Colonic mucosa (tissue), 4 donors: ENCODE measurements at places on chromosomes 5 and 9. TPM values are rescaled to one million over a fixed set of nuclear protein-coding genes. Genes with fewer than 3 reads are reported as not detected.
A peak's percentile ranks its signal among the peaks of the same experiment; 100 is the strongest.

DNA sequence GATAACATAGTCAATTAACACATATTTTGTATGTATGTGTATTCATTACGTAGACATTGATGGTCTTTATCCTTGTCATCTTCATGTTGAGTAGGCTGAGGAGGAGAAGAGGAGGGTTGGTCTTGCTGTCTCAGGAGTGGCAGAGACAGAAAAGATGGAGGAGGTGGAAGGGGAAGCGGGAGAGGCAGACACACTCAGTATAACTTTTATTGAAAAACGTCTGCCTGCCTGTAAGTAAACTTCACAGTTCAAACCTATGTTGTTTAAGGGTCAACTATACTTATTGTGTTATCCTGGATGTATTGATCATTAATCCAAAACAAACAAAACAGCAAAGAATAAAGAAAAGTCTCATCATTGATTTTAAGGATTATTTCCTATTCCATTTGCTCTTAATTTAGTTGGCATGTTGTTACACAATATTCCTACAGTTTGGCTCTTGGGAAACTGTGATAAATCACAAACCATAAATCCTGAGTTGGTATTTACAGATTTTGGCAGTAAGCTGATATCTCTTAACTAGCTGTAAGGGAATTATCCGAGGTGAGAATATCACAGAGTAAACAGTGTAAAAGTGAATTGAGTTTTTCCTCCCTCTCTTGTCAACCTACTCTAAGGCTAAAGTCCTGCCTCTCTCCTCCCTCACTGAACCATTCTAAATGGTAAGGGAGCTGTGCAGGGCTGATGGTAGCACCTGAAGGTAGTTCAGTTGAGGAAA, 487.2 kb downstream of the SPATA31D1 start:
- no peak overlapping the region for H3K27ac ChIP-seq
- H3K36me3 ChIP-seq: no peaks in the 10 kb centered on the region
- H3K4me1 ChIP-seq: no peaks in the 10 kb centered on the region
- no peaks in the 10 kb centered on the region for H3K27me3 ChIP-seq
- peak; percentile 36 for DNase-seq

DNA sequence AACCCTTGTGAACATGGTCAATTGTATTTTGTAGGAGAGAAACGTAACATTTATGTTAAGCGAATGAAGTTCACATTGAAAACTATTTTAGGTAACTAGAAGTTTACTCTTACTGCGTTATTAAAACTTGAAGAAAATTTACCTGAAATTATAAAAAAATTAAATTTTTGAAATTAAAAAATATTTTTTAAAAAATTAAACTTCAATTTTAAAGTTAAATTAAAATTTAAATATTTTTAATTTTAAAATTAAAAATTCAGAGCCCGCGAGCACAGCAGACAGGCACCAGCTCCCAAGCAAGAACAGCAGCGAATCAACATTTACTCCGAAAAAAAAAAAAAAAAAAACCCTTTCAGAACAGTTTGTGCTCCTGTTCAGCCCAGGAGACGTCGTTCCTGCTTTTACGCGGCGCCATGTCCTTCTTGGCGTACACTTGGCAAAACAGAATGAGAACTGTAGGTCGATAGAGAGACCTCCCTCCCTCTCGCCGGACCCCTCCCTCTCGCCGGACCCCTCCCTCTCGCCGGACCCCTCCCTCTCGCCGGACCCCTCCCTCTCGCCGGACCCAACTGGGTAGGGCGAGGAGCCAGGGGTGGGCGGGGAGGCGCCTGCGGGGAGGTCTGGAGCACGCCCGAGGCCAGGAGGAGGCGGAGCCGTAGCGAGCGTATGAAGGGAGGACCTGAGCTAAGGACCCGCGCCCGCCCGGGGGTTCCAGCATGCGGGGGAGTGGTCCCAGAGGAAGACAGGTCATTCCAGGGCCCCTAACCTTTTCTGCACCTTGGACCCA, 235.8 kb downstream of the ROR2 start:
- H3K4me3 ChIP-seq: peak overlapping the region; percentile 11
- no peaks in the 10 kb centered on the region for H3K36me3 ChIP-seq
- no peaks in the 10 kb centered on the region for H3K4me1 ChIP-seq
- peak; percentile 65 for DNase-seq
- H3K27me3 ChIP-seq: no peaks in the 10 kb centered on the region

DNA sequence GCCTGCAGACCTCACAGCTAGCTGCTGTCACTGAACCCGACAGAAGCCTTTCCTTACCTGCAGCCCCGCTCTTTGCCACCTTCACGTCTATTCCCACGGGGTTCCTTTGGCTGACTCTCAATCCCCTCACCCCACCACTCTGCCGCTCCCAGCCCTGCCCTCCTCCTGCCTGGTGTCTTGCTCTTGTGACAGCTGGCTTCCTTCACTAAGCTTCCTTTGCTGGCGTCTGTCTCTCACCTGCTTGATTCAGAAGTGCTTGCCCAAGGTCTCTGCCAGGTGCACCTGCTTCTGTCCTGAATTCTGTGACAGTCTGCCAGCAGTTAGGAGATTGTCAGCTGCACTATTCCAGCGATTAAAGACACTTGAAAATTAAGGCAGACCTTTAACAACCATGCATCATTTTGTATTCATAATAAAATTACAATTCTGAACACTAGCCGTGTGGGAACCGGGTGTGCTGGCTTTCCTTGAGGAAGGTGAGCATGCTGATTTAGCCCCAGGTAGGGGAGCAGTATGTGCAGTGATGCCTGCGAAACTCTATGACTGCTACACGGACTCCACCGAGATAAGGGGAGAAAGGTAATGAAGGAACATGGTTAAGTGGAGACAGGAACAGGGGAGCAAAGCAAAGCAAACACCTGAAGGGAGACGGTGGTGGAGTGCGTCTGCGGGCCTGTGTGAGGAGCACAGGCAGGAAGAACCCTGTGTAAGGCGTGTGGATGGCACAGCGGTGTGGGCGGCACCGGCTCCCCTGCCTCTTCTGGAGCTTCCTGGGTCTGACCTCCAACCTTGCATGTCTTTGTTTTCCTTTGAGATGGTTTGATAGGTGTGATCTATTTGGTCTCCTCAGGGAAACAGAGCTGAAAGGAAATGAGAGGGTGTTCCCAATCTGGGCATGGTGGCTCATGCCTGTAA, 80.1 kb upstream of the CACNA1B start:
- peaks cover 5% of the 10 kb centered on the region for H3K36me3 ChIP-seq
- H3K27ac ChIP-seq: no peak overlapping the region
- no peak overlapping the region for H3K4me3 ChIP-seq
- H3K4me1 ChIP-seq: no peaks in the 10 kb centered on the region
- H3K27me3 ChIP-seq: no peaks in the 10 kb centered on the region
- no peak for DNase-seq

- no peaks in the 10 kb centered on the region for H3K4me1 ChIP-seq
- no peak overlapping the region for H3K4me3 ChIP-seq
- H3K27me3 ChIP-seq: no peaks in the 10 kb centered on the region
- DNase-seq: no peak
- no peaks in the 10 kb centered on the region for H3K36me3 ChIP-seq
Measured at GRCh38 chr9:2234371-2234893, 219.3 kb downstream of the SMARCA2 start.

DNA sequence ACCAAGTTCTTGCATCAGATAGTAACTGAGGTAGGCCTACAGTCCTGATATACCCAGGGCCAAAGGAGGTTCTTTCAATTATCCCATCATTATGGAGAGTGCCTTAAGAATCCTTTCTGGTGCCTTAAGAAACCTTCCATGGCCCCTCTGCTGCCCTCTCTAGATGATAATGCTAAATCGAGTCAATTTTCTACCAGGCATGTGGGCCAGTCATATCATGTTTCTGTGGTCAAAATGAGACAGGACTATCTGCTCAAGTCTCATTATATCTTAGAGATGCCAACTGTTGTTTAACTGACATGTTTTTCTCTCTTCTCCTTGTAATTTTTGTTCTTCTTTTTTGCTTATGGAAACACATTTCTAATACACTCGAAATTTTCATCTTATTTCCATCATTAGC, 127.6 kb downstream of the EDIL3 start:
- H3K4me3 ChIP-seq: no peak overlapping the region
- no peak overlapping the region for H3K27ac ChIP-seq
- H3K36me3 ChIP-seq: no peaks in the 10 kb centered on the region
- DNase-seq: no peak
- H3K4me1 ChIP-seq: no peaks in the 10 kb centered on the region
- H3K27me3 ChIP-seq: no peaks in the 10 kb centered on the region

GRCh38 chr9:90165281-90165680, 477.3 kb downstream of the DIRAS2 start:
- H3K27ac ChIP-seq: peak overlapping the region; percentile 7
- H3K27me3 ChIP-seq: no peaks in the 10 kb centered on the region
- no peaks in the 10 kb centered on the region for H3K4me1 ChIP-seq
- DNase-seq: peak; percentile 75

- no peak for DNase-seq
- H3K4me3 ChIP-seq: no peak overlapping the region
- H3K36me3 ChIP-seq: no peaks in the 10 kb centered on the region
- no peak overlapping the region for H3K27ac ChIP-seq
Measured at GRCh38 chr5:57552033-57552432, 69.4 kb upstream of the ACTBL2 start.

DNA sequence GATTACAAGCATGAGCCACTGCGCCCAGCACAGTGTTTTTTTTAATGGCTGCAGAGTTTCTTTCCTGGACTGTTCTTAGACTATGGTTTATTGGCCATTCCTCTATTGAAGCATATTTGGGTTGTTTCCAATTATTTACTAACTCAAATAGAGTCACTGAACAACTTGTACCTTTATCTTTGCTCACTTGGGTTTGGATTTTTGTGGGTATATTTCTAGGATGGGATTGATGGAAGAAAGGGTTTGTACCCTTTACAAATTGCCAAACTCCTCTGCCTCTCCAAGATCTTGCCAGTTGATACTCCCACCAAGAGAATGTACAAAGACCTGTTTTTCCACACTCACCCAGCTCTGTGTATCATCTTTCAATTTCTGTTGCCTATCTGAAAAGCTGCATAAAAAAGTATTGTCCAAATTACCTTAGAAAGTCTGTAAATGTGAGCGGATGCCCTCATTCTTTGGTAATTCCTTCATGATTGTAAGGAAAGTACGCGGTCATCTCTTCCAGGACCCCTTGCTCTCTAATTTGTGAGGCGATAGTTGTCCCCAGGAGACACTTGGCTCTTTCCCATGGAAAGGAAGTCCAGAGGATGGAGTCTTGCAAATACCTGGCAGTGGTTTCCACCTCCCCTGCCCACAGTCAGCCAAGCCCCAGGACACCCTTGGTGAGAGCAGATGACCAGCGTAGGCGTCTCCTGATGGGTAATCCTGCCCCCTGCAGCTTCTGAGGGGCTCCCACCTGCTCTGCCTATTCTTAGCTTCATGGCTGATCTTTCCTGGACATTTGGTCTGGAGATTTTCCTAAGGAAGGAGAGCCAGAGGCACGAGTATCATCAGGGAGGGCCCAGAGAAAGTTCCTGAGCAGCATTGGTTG, 33.0 kb downstream of the ARHGEF37 start:
- no peaks in the 10 kb centered on the region for H3K36me3 ChIP-seq
- no peak overlapping the region for H3K4me3 ChIP-seq
- peaks cover 3% of the 10 kb centered on the region for H3K4me1 ChIP-seq
- no peak overlapping the region for H3K27ac ChIP-seq
- H3K27me3 ChIP-seq: no peaks in the 10 kb centered on the region
- DNase-seq: no peak

GRCh38 chr5:96432216-96433065, 607 bp downstream of the PCSK1 start:
- H3K4me3 ChIP-seq: no peak overlapping the region
- H3K27me3 ChIP-seq: peaks cover 24% of the 10 kb centered on the region
- no peaks in the 10 kb centered on the region for H3K4me1 ChIP-seq
- H3K36me3 ChIP-seq: no peaks in the 10 kb centered on the region
- no peak for DNase-seq

GRCh38 chr5:111528056-111528455, 15.7 kb upstream of the STARD4 start:
- H3K4me1 ChIP-seq: no peaks in the 10 kb centered on the region
- no peak for DNase-seq
- H3K36me3 ChIP-seq: no peaks in the 10 kb centered on the region
- no peak overlapping the region for H3K27ac ChIP-seq

GRCh38 chr5:96431376-96432187, 1.5 kb downstream of the PCSK1 start:
- no peaks in the 10 kb centered on the region for H3K4me1 ChIP-seq
- H3K27ac ChIP-seq: no peak overlapping the region
- no peaks in the 10 kb centered on the region for H3K36me3 ChIP-seq
- H3K27me3 ChIP-seq: peaks cover 24% of the 10 kb centered on the region
- DNase-seq: no peak

DNA sequence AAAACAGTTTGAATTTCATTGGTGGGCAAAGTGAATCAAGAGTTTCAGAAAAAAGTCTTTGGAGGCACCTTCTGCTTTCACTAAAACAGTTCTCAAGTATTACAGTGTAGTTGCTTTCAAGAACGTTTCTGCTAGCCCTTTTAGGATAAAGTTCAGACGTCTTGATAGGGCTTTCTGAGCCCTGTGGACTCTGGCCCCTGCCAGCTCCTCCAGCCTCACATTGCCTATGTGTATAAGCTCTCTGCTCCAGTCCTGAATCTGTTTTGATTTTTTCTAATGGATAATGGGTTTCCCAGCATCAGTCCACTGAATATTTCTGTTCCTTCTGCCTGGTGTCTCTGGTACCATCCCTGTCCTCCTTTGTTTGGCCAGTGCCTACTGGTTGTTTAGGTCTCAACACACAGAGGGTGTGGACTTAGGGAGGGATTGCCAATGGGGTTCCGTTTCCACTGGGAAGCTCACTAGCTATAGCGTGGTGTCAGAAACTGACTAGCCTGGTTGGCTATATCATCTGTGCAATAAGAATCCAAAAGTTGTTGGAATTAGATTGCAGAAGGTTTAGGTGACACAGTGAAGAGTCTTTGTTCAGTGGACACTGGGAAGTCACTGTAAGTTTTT, 26.4 kb downstream of the ARHGAP26 start:
- peak overlapping the region; percentile 64 for H3K27ac ChIP-seq
- DNase-seq: peak; percentile 63
- no peak overlapping the region for H3K4me3 ChIP-seq
- H3K36me3 ChIP-seq: no peaks in the 10 kb centered on the region
- no peaks in the 10 kb centered on the region for H3K27me3 ChIP-seq

GRCh38 chr9:112377087-112377486, 2.8 kb upstream of the HSDL2 start:
- H3K27me3 ChIP-seq: no peaks in the 10 kb centered on the region
- DNase-seq: no peak
- peaks cover 6% of the 10 kb centered on the region for H3K4me1 ChIP-seq
- H3K4me3 ChIP-seq: no peak overlapping the region
- H3K27ac ChIP-seq: no peak overlapping the region
- no peaks in the 10 kb centered on the region for H3K36me3 ChIP-seq

Gene PCDHGA9
- 2.2 TPM for total RNA-seq

Gene KCNV2
- not detected for total RNA-seq

Gene SPOCK1
- 2.1 TPM for total RNA-seq

Gene TLX3
- not detected for total RNA-seq

Gene SEMA6A
- 89.9 TPM for total RNA-seq

Gene TAF11L7
- total RNA-seq: not detected

Gene ENG
- total RNA-seq: 34.5 TPM

Gene LCN15
- not detected for total RNA-seq
